ENCODE measurements at places on chromosomes 2 and 18.

DNA sequence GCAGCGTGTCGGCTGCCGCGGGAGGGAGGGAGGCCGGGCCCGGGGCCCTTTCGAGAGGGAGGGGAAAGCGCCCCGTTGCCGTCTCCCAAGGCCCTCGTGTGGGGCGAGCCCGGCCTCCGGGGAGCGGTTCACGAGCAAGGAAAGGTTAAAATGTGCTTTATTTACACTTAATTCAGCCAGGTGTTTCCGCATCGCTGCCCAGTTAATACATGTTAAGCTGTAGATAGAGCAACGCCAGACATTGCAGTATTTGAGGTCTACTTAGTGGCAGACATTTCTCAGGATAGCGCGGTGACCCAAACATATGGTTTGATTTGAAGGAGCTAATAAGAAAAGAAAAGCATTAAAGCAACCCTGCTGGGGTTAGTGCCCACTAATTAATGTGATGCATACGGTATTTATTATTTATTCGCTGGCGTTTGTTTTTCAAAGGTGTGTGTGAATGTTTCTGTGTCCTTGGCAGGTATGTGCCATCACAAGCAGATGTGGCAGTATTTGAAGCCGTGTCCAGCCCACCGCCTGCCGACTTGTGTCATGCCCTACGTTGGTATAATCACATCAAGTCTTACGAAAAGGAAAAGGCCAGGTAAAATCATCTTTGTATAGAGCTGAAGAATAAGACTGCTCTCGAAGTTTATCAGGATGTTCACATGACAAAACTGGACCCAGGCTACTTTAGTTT is 571 bp downstream of the EEF1B2 start:
- no peak for DNase-seq

DNA sequence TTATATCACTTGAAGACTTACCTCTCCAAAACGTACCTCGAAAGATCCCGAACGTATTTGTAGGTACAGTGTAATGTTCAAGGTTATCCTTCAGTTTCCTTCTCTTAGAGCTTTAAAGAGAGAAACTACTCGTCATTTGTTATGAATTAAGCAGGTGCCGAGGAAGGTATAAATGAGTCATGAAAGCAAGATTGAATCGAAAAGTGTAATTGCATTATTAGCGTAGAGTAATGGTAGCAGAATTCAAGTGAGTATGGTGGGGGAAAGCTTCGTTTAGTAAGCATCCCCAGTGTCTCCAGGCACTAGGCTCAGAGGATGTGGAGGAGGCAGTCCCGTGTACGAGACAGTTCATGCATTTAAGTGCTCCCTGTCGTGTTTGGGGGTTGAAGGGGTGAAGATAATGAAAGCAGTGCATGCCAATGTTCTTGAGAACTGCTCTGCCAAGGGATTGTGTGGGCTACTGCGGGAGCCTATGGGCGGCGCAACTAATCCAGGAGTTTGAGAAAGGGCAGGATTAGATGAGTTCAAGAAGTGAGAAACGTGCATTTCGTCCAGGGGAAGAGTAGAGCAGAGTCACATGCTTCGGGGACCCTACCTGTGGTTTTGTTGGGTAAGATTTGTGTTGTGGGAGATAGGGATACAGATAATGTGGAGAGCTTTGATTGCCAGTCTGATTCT is 858 bp downstream of the POLR1B start:
- no peak for DNase-seq

DNA sequence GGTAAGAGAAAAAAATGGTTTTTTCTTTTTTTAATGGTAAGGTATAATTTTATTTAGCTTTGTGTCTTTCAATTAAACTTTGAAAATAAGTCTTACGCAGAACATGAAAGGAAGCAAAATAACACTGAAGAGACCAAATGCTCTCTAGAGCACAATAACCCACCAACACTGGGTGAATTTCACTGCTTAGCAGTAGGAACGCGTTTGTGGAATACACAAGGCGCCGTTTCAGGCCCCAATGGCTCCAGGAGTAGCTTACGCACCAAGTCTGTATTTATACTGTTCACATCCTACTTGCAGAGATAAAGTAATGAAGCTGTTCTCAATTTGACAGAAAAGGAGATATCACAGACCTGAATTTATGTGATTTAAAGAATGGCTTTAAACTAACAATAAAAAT is 23.5 kb downstream of the RPL31 start:
- no peak for DNase-seq

DNA sequence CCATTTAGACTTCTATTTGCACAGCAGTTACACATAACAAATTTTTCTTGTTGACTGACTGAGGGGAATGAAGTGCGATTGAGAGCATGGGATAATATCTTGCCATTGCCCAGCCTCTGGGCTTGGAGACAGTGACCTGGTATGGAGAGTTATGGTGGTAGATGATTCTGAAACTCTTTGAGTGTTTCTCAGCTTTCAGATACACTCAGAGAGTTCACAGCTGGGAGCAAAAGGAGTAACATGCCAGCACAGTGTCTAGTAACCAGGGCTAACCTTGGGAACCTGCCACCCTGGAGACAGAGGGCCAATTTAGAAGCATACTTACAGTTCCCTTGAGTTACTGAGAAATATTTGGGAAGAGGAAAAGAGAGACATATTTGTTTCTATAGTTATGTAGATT is 1099.3 kb upstream of the CELF4 start:
- no peak for DNase-seq

DNA sequence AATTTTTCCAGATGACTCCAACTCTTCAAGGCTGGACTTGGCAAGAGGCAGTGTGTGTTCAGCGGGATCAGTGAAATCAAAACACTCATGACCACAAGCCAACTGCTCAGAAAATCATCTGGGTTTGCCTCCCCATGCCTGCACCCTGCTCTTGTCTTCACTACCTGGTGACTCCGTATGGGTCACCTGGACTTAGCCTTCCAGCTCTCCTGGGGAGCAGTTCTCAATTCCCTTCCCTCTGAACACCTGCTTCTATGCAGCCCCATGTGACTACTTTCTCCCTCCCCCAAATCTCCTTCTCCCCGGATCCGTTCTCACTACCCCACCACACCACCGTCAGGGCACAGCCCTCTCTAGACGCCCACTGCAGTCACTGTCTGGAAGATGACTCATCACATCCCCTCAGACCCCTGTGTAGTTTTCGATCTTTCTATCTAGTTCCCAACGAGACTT is 130.2 kb upstream of the ID2 start:
- no peak for DNase-seq

DNA sequence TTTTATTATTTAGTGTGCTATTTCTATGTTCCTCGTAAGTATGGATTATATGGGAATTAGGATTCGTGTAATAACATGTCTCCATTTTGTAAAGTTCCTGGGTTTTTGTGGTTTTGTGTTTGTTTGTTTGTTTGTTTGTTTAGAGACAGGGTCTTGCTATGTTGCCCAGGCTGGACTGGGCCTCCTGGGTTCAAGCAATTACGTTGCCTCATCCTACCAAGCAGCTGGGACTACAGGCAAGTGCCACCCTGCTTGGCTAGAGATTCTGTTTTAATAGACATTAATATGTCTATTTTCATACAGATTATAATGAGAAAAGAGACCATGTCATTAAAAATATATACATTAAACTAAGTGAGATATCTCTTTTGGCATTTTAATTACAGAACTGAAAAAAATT is 35.2 kb upstream of the OTX1 start:
- no peak for DNase-seq

GRCh38 chr2:83079007-83079406 is 1380.1 kb downstream of the SUCLG1 start:
- no peak for DNase-seq
